ENCODE measurements at places on chromosomes 2 and 18. TPM values are rescaled to one million over a fixed set of nuclear protein-coding genes. Genes with fewer than 3 reads are reported as not detected.

SLC9A2 gene
- not detected for total RNA-seq

MC2R gene
- total RNA-seq = not detected

KCMF1 gene
- total RNA-seq = 64.8 TPM

PTPN18 gene
- total RNA-seq = 44.1 TPM

C2orf78 gene
- not detected for total RNA-seq

KCNG2 gene
- total RNA-seq = not detected

DNA sequence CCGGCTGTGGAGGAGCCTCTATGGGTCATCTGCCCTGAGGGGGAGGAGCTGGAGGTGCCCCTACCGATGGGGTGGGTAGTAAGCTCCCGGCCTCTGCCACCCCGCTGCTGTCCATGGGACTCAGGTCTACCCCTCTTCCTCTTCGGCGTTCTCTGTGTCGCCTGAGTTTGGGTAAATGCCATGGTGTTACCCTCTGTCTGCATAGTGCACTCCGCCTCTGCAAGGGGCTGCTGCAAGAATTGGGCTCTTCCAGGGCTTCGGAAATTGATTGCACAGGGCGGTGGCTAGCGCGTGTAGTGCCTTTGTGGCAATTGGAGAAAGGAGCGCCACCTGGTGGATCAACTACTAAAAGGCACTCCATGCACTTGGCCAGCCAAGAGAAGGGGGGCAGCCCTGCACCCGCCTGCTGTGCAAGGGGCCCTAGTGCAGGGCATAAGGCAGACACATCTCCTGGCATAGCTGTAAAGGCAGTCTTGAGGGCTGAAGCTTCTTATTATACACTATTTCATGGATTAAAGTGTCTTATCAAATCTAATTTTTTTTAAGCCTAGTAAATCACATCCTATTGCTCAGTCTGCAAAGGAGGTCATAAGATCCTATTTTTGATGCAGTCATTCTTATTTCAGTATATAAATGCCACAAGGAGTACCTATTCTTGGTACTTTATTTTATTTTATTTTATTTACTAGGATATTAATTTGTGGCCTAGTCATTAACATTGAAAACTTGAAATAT is 308.9 kb downstream of the PDE11A start:
- H3K27me3 ChIP-seq = no peaks in the 10 kb centered on the region
- H3K36me3 ChIP-seq = no peaks in the 10 kb centered on the region
- no peak overlapping the region for H3K4me3 ChIP-seq
- no peak for DNase-seq
- H3K27ac ChIP-seq = no peak overlapping the region

- no peaks in the 10 kb centered on the region for H3K27me3 ChIP-seq
- no peaks in the 10 kb centered on the region for H3K36me3 ChIP-seq
- H3K4me3 ChIP-seq = no peak overlapping the region
- no peak overlapping the region for H3K27ac ChIP-seq
- H3K4me1 ChIP-seq = no peaks in the 10 kb centered on the region
- no peak for DNase-seq
Observed at GRCh38 chr18:44520981-44521667, 159.6 kb upstream of the SETBP1 start.

- H3K4me3 ChIP-seq = no peak overlapping the region
- DNase-seq = no peak
- peaks cover 89% of the 10 kb centered on the region for H3K4me1 ChIP-seq
- no peak overlapping the region for H3K27ac ChIP-seq
- peaks cover 2% of the 10 kb centered on the region for H3K36me3 ChIP-seq
Observed at GRCh38 chr18:9927392-9928063, 13.7 kb downstream of the VAPA start.

DNA sequence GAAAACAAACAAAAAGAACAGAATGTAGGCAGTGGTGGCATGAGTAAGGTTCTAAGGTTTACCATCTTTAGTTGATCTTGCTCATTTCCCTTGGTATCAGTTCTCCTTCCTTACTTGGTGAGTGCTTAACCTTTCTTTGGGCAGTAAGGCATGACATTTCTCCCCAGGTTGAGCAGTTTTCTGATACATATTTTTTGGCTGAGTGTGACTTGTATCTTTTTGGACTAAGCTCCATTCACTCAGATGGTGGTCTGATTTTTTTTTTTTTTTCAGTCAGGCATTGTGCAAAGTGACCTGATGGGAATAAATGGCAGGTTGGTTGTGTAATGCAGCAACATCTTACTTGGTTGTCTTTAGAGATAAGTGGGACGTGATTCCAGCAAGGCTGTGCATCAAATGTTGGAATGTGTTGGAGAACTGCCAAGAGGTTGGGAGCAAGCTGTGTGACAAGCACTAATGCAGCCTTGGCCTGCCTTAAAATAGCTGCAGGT is 15.1 kb downstream of the SPTBN1 start:
- DNase-seq = no peak
- peak overlapping the region; percentile 68 for H3K27ac ChIP-seq
- peaks cover 98% of the 10 kb centered on the region for H3K4me1 ChIP-seq
- peaks cover 3% of the 10 kb centered on the region for H3K36me3 ChIP-seq
- H3K27me3 ChIP-seq = no peaks in the 10 kb centered on the region

DNA sequence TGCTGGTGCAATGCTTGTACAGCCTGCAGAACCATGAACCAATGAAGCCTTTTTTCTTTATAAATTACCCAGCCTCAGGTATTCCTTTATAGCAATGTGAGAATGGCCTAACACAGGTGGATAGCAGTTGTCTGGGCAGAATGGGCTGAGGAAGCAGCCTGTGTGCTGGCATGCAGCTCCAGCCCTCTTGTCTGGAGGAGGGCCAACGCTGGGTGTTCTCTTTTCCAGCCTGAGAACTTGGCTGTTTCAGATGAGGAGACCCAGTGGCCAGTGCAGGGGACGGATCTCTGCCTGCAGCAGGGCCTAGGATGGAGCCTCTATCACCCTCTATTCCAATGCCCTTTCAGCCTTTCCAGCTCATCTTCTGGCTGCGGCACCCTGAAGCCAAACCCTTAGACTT is 58.8 kb downstream of the CTIF start:
- no peaks in the 10 kb centered on the region for H3K36me3 ChIP-seq
- H3K4me1 ChIP-seq = peaks cover 54% of the 10 kb centered on the region
- H3K27ac ChIP-seq = no peak overlapping the region
- H3K4me3 ChIP-seq = no peak overlapping the region

GRCh38 chr2:140344838-140345237 is 1564.6 kb upstream of the NXPH2 start:
- H3K4me1 ChIP-seq = no peaks in the 10 kb centered on the region
- no peak overlapping the region for H3K27ac ChIP-seq
- no peak for DNase-seq

DNA sequence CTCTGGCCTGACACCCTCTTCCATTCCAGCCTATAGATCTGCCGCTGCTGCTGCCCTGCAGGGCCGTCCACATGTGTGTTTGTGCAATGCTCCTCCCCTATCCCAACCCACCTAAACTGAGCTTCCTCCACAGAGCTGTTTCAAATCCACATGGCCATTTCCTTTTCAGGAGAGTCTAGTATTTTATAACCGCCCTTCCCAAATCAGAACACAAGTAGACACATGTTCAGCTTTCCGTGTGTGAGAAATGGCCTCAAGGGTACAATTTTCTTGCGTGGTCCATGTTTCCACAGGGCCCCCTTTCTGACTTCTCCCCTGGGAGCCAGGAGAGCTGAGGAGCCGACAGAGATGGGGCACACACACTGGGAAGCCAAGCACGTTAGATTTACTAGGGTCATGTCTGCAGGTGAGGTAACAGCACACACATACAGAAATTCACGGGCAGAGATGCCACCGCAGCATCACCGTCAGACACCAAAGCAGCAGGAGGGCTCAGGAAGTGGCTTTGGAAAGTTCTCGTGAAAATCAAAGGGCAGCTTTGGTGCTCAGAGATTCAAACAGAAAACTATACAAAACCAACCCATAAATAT is 102.9 kb upstream of the TGFA start:
- H3K4me3 ChIP-seq = no peak overlapping the region
- peak; percentile 72 for DNase-seq
- H3K27me3 ChIP-seq = no peaks in the 10 kb centered on the region
- H3K27ac ChIP-seq = no peak overlapping the region

- H3K27ac ChIP-seq = no peak overlapping the region
- H3K27me3 ChIP-seq = no peaks in the 10 kb centered on the region
- no peaks in the 10 kb centered on the region for H3K36me3 ChIP-seq
- no peak for DNase-seq
- no peak overlapping the region for H3K4me3 ChIP-seq
Observed at GRCh38 chr2:239719791-239720360, 305.3 kb downstream of the NDUFA10 start.

GRCh38 chr2:61356261-61356957 is 114.5 kb downstream of the USP34 start:
- H3K4me1 ChIP-seq = peaks cover 21% of the 10 kb centered on the region
- H3K27me3 ChIP-seq = no peaks in the 10 kb centered on the region
- no peak overlapping the region for H3K4me3 ChIP-seq
- H3K36me3 ChIP-seq = peaks cover 20% of the 10 kb centered on the region
- DNase-seq = no peak

GRCh38 chr18:48011926-48012465 is 81.5 kb upstream of the SMAD2 start:
- H3K36me3 ChIP-seq = no peaks in the 10 kb centered on the region
- H3K4me1 ChIP-seq = peaks cover 10% of the 10 kb centered on the region
- no peaks in the 10 kb centered on the region for H3K27me3 ChIP-seq
- DNase-seq = no peak
- no peak overlapping the region for H3K27ac ChIP-seq
- no peak overlapping the region for H3K4me3 ChIP-seq

- H3K4me3 ChIP-seq = no peak overlapping the region
- H3K4me1 ChIP-seq = peaks cover 7% of the 10 kb centered on the region
- DNase-seq = no peak
- H3K36me3 ChIP-seq = no peaks in the 10 kb centered on the region
- no peaks in the 10 kb centered on the region for H3K27me3 ChIP-seq
Observed at GRCh38 chr2:222823183-222823930, 37.5 kb upstream of the ACSL3 start.

DNA sequence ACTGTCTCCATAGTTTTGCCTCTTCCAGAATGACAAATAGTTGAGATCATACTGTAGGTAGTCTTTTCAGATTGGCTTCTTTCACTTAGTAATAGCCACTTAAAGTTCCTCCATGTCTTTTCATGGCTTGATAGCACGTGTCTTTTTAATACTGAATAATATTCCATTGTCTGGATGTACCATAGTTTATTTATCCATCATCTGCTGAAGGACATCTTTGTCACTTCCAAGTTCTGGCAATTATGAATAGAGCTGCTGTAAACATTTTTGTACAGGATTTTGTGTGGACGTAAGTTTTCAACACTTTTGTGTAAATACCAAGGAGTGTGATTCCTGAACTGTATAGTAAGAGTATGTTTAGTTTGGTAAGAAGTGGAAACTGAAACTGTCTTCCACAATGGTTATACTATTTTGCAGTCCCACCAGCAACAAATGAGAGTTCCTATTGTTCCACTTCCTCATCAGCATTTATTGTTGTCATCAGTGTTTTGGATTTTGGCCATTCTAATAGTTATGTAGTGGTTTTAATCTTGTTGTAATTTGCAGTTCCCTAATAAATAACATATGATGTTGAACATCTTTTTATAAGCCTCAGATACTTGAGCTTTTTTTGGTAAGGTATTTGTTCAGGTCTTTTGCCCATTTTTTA is 18.9 kb downstream of the LTBP1 start:
- H3K4me1 ChIP-seq = peaks cover 15% of the 10 kb centered on the region
- no peak overlapping the region for H3K4me3 ChIP-seq

GRCh38 chr18:9869715-9870430 is 15.9 kb upstream of the TXNDC2 start:
- H3K4me3 ChIP-seq = no peak overlapping the region
- no peaks in the 10 kb centered on the region for H3K27me3 ChIP-seq
- no peak overlapping the region for H3K27ac ChIP-seq
- no peaks in the 10 kb centered on the region for H3K36me3 ChIP-seq
- DNase-seq = no peak
